ENCODE measurements at places on chromosomes 16 and 17. TPM values are rescaled to one million over a fixed set of nuclear protein-coding genes. Genes with fewer than 3 reads are reported as not detected.
A peak's percentile ranks its signal among the peaks of the same experiment; 100 is the strongest.

GRCh38 chr17:56908001-56908542 lies 5.8 kb downstream of the TRIM25 start:
- no peak for DNase-seq

GRCh38 chr17:42118545-42118944 lies 2.6 kb downstream of the KAT2A start:
- peak; percentile 84 for DNase-seq

- no peak for DNase-seq
Observed at GRCh38 chr17:33689725-33690124, 396.6 kb upstream of the ASIC2 start.

Gene TRIM25
- polyA plus RNA-seq: 40.7 TPM

Gene ARMC5
- polyA plus RNA-seq: 7.4 TPM

Gene C17orf107
- 0.30 TPM for polyA plus RNA-seq

DNA sequence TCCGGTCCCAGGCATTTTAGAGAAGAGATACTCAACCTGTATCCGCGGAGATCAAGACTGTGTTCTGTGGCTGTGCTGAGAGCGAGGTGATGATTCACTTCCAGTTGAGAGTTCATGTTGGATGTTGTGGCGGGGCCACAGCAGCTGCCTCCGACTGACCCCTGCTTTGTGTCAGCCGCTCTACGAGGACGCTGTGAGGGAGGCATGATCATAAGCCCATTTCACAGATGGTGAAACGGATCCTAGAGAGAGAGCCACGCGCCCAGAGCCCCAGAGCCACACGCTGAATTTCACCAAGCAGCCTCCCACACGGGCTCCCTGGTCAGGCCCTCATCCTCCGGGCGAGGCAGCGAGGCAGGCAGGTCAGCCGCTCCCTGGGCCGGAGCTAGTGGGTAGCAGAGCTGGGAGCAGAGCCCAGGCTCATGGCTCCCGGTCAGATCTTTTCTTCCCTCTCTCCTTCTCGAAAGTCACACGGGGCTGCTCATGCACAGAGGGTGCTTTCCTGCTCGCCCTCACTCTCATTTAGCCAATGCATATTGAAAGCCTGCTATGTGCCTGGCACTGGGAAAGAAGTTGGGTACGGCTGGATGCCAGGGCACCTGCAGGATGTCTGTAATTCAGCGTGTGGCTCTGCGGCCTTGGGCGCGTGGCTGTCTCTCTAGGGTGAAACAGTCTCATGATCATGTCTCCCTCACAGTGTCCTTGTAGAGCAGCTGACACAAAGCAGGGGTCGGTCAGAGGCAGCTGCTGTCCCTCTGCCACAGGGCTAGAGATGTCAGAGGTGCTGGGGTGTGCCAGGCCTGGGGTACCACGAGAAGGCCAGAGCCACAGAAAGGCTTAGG lies 155.6 kb upstream of the CHMP6 start:
- no peak for DNase-seq

Gene IGF2BP1
- 38.0 TPM for polyA plus RNA-seq

Gene SLC13A2
- not detected for polyA plus RNA-seq

Gene DHX38
- 72.8 TPM for polyA plus RNA-seq

Gene CDH3
- polyA plus RNA-seq: 0.34 TPM

Gene SBK1
- polyA plus RNA-seq: 0.28 TPM

Gene C16orf74
- 8.0 TPM for polyA plus RNA-seq

DNA sequence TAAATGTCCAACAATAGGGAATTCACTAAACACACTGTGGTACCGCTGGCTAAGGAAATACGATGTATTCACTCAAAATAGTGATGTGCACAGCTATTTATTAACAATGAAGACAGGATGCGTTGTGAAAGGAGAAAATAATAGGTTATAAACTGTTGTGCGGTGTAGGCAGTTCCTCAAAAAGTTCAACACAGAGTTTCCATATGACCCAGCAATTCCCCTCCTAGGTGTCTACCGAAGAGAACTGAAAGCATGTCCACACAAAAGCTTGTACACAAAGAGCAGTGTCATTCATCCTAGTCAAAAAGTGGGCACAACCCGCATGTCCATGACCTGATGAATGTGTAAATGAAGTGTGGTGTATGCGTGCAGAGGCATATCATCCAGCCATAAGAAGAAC lies 1.2 kb upstream of the CES1 start:
- DNase-seq: no peak

- peak; percentile 100 for DNase-seq
Observed at GRCh38 chr16:11639925-11640899, 28.0 kb upstream of the SNN start.

DNA sequence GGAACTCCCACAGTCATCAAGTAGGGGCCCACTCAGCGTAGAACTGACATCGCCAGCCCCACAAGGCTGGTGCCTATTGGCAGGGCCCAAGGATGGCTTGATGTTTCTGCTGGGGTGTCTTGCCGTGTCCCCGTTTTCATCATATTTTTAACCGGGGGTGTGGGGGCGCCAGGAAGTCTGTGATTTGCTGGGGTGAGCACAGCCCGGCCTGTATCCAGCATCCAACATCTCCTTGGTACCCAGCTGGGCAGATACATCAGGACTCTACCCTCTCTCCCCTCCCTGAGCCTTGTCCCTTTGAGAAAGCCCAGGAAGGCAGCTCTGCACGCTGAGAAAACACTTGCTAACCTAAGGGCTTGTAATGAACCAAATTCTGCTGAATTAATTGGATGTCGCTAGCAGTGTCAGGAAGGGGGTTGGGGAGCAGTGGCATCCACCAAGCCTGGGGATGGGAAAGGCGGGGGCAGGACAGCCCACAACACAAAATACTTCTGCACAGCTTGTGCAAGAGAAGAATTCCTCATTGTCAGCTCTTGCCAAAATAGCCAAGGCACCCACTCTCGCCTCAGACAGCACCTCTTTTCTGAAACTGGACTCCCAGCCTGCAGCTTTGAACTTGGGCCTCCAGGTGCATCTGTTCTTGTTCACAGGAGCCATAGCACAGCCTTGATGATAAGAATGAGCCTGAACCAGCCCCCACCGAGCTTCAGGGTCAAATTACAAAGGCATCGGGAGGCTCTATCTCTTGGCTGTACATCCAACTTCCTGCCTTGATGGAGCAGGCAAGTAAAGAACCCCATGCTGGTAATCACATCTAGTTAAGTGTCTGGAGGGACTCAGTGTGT lies 63.7 kb upstream of the LYRM9 start:
- DNase-seq: no peak

Gene DNAAF1
- 0.21 TPM for polyA plus RNA-seq

- DNase-seq: no peak
Observed at GRCh38 chr17:44775838-44776621, 17.2 kb downstream of the ADAM11 start.

Gene HBA1
- polyA plus RNA-seq: 1.3 TPM

GRCh38 chr17:9140550-9141424 lies 119.5 kb downstream of the NTN1 start:
- no peak for DNase-seq

GRCh38 chr17:68870161-68870826 lies 84.9 kb downstream of the ABCA8 start:
- no peak for DNase-seq

DNA sequence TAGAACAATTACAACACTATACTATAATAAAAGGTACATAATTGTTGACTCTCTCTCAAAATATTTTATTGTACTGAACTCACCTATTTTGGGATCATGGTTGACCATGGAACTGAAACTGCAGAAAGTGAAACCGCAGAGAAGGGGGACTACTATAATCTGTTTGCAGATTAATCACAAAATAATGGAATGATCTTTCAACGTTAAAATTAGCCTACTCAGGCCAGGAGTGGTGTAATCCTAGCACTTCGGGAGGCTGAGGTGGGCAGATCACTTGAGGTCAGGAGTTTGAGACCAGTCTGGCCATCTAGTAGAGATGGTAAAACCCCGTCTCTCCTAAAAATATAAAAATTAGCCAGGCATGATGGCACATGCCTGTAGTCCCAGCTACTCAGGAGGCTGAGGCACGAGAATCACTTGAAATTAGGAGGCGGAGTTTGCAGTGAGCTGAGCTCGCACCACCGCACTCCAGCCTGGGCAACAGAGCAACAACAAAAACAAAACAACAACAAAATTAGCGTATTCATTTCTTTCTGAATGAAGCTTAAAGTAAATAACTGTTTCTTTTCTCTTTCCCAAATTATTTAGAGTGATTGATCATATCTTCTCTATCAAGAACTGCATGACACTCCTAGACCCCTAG lies 45.6 kb downstream of the IKZF3 start:
- no peak for DNase-seq

DNA sequence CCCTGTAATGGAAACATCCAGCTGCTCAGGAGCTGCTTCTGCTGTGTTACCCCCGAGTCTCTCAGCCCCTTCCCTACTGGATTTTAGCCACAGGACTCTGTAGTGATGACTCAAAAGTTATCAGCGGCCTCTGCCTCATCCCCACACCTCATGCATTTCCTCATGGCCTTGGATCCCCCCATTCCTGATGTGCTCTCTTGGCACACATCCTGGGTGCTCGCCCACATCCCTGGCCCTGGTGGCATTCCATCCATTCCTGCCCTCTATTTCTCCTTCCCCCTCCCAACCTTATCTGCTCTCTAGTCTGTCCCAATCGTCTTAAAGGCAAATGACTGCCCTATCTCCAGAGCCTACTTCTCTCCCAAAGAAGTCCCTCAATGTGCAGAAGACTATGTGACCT lies 24.6 kb downstream of the MARF1 start:
- no peak for DNase-seq

Gene FLCN
- polyA plus RNA-seq: 22.1 TPM

DNA sequence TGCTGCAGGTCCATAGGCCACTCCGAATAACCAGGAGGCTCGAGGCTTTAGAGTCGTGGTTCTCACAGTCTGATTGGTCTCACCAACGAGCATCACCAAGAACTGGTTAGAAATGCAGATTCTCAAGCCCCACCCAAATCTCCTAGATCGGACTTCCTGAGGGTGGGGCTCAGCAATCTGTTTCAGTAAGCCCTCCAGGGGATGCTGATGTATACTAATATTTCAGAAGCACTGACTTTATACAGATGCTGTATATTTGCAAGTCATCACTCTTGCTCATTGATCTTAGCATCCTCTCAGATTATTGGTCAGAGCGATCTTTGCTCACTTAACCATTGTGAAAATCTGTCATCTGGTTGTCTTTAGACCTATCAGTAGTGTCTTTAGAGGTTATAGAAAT lies 4.4 kb upstream of the VAC14 start:
- no peak for DNase-seq

DNA sequence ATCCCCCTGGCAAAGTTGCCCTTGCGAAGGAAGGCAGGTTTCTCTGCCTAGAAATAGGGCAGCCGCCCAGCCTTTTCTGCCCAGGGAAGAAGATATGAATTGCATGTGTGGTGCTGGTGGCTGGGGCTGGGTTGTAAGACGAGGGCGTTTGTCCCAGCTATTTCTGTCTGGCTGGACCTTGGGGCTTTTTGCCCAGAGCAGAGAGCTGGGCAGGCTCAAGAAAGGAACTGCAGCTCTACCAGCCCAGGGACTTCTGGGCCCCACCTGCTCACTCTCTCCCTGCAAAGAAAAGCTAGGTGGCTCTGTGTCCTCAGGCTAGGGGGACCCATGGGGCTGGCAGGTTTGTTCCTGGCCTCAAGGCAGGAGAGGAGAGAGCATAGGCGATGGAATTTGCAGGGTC lies 586 bp downstream of the CACNG1 start:
- no peak for DNase-seq

Gene CD300H
- 0.50 TPM for polyA plus RNA-seq

Gene WNT9B
- 0.07 TPM for polyA plus RNA-seq

- no peak for DNase-seq
Observed at GRCh38 chr16:66223176-66223780, 143.2 kb upstream of the CDH5 start.

GRCh38 chr17:6070913-6071511 lies 833 bp downstream of the WSCD1 start:
- peak; percentile 23 for DNase-seq

DNA sequence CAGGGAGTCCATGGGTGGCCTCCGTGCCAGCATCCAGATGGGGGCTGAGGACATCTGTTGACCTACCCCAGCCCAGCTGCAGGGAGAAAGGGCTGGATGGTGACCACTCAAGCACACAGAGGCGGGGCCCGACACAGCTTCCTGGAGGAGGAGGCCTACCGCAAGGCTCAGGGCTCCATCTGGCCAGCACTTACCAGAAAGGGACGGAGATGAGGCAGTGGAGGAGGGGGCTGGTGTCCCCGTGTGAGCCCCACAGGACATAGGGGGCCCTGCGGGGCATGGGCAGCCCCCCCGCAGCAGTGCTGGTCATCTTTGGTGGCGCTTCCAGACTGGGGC lies 147.5 kb upstream of the CIBAR2 start:
- DNase-seq: no peak

- DNase-seq: peak; percentile 44
Observed at GRCh38 chr17:80303824-80304223, 43.2 kb downstream of the RNF213 start.

Gene RRAD
- polyA plus RNA-seq: 3.4 TPM

DNA sequence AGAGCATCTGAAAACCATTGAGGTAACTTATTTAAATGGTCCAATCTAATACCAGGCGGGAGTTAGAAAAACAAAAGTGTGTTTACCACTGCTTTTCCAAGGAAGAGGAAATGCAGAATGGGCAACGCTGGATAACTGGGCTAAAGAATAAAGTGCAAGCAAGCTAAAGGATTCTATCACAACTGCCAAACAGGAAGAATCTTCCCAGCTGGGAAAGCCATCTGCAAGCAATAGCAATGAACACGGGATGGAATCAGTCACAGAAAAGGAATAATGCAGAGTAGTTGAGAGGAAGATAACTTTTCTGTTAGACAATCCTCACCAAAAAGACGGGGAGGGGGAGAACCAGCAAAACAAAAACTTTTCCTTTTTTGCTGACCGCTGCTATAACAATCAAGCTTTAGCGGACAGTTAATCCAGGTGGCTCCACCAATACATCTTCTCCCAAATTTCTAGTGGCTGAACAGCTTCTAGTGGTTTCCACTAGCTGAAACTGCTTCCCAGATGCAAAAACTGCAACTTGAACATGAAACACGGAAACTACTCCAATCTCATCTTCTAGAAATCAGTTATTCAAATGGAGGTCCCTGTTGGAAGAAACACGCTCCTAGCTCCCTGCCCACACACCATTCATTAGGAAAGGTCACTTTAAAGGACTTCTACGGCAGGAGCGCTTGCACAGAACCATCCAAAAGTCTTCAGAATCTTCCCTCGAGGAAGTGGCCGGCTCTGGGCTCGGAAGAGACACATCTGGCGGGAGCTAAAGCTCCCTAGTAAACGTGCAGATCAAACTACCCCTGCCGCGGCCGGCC lies 929 bp downstream of the TMEM11 start:
- DNase-seq: no peak

Gene CES1
- polyA plus RNA-seq: 18.1 TPM

Gene SHISA9
- not detected for polyA plus RNA-seq

Gene ANKRD40CL
- not detected for polyA plus RNA-seq

- no peak for DNase-seq
Observed at GRCh38 chr17:82791532-82791931, 39.7 kb downstream of the TBCD start.

- no peak for DNase-seq
Observed at GRCh38 chr17:47277921-47278320, 24.3 kb downstream of the ITGB3 start.

Measured in A549 (cell line).